ENCODE measurements at places on chromosomes 6 and 20.

- H3K36me3 ChIP-seq = no peaks in the 10 kb centered on the region
- H3K4me1 ChIP-seq = no peaks in the 10 kb centered on the region
- H3K27ac ChIP-seq = peak overlapping the region; percentile 79
- no peaks in the 10 kb centered on the region for H3K27me3 ChIP-seq
- DNase-seq = peak; percentile 34
- H3K4me3 ChIP-seq = peak overlapping the region; percentile 15
These were observed 64.8 kb upstream of the TMEM30A start for GRCh38 chr6:75349262-75349984.

- H3K4me1 ChIP-seq = no peaks in the 10 kb centered on the region
- no peaks in the 10 kb centered on the region for H3K27me3 ChIP-seq
- no peak overlapping the region for H3K4me3 ChIP-seq
- no peaks in the 10 kb centered on the region for H3K36me3 ChIP-seq
- H3K27ac ChIP-seq = no peak overlapping the region
These were observed 17.1 kb upstream of the SASH1 start for GRCh38 chr6:148325316-148326068.

DNA sequence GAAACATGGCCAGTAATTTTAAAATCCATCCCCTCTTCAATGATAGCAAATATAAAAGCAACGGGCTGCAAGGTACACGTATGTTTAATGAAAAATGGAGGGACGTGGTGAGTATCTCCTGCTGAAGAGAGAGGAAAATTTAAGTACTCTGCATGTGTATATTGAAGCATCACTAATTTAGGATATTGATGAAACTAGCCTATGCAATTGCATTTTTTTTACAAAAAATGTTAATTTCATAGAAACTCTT, 362 bp upstream of the TMX4 start:
- peak overlapping the region; percentile 92 for H3K27ac ChIP-seq
- DNase-seq = no peak
- H3K4me3 ChIP-seq = peak overlapping the region; percentile 61
- no peaks in the 10 kb centered on the region for H3K27me3 ChIP-seq

DNA sequence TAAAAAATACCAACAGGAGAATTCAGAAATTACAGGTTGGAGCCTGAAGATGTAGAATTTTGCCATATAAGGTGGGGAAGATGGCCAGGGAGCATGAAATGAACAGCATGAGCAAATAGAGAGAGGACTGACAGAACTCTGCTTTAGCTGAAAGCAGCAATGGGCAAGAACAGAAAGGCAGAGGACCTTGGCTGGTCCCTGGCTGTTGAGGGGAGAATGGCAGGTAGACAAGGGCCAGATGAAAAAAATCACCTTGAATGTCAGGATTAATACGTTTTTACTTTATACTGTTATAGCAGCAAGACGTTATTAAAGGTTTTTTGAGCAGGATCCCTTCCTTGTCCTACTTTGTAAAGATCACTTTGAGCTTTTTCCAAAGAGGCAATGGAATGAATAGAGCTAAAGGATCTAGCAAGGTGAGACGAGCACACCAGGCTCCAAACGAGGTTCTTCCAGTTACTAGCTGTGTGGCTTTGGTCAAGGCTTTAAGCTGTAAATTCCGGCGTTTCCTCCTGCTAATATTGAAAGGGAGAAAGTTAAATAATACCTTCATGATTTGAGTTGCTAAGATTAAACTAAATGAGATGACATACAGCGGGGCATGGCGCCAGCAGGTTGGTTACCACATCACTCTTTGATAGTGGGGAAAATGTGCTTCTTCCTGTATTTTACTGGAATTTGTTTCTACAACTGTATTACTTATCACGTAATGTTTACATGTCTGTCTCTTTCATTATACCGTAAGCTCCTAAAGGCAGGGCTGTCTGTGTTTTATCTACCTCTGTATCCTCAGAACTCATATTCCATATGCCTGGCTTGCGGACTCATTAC, 776 bp downstream of the PPIL1 start:
- H3K27me3 ChIP-seq = no peaks in the 10 kb centered on the region
- no peaks in the 10 kb centered on the region for H3K36me3 ChIP-seq
- DNase-seq = no peak

DNA sequence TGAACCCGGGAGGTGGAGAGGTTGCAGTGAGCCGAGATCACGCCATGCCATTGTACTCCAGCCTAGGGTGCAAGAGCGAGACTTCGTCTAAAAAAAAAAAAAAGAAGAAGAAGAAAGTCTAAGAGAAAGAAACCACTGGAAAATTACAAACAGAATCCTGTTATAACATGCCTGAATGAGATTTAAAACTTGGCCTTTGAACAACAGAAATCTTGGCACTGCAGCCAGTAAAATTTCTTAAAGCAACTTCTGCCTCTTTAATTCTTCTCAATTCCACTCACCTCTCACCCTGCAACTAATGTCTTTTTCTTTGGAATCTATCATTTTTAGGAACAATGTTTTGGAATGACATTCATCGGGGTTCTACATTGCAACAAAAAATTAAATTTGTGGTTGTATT, 26.3 kb downstream of the PM20D2 start:
- H3K27me3 ChIP-seq = no peaks in the 10 kb centered on the region
- DNase-seq = no peak
- H3K4me3 ChIP-seq = no peak overlapping the region
- no peak overlapping the region for H3K27ac ChIP-seq

- no peaks in the 10 kb centered on the region for H3K36me3 ChIP-seq
- DNase-seq = no peak
- H3K27me3 ChIP-seq = no peaks in the 10 kb centered on the region
- H3K4me1 ChIP-seq = no peaks in the 10 kb centered on the region
- H3K4me3 ChIP-seq = no peak overlapping the region
These were observed 149.5 kb upstream of the SASH1 start for GRCh38 chr6:148193063-148193680.

- no peak overlapping the region for H3K4me3 ChIP-seq
- H3K4me1 ChIP-seq = no peaks in the 10 kb centered on the region
- no peaks in the 10 kb centered on the region for H3K27me3 ChIP-seq
- H3K36me3 ChIP-seq = no peaks in the 10 kb centered on the region
- peak; percentile 36 for DNase-seq
- no peak overlapping the region for H3K27ac ChIP-seq
These were observed 57.3 kb upstream of the SMIM29 start for GRCh38 chr6:34305982-34306708.

GRCh38 chr6:130929036-130929678, 102.0 kb downstream of the SMLR1 start:
- no peak for DNase-seq
- H3K4me1 ChIP-seq = no peaks in the 10 kb centered on the region

DNA sequence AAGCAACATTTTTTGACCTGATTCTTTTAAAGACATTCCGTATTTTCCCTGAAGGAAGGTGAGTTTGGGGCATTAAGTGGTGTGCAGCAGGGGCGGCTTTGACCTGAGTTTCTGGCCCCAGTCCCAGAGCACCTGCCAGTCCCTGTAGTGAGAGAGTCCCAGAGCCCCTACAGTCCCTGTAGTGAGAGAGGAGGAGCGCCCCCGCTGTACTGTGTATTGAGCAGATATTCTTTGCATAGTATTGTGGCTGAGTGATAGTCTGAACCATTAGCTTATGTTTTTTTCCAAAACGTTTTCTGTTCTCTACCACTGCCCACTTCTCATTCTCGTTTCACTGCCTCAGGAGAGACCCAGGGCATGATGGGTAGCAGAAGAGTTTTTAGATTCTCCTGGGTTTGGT, 17.2 kb upstream of the SH3BGRL2 start:
- H3K27ac ChIP-seq = no peak overlapping the region
- H3K36me3 ChIP-seq = no peaks in the 10 kb centered on the region
- H3K4me3 ChIP-seq = no peak overlapping the region
- no peaks in the 10 kb centered on the region for H3K4me1 ChIP-seq

GRCh38 chr20:32450484-32451061, 92.4 kb downstream of the ASXL1 start:
- no peak overlapping the region for H3K27ac ChIP-seq
- no peaks in the 10 kb centered on the region for H3K27me3 ChIP-seq
- no peaks in the 10 kb centered on the region for H3K36me3 ChIP-seq

DNA sequence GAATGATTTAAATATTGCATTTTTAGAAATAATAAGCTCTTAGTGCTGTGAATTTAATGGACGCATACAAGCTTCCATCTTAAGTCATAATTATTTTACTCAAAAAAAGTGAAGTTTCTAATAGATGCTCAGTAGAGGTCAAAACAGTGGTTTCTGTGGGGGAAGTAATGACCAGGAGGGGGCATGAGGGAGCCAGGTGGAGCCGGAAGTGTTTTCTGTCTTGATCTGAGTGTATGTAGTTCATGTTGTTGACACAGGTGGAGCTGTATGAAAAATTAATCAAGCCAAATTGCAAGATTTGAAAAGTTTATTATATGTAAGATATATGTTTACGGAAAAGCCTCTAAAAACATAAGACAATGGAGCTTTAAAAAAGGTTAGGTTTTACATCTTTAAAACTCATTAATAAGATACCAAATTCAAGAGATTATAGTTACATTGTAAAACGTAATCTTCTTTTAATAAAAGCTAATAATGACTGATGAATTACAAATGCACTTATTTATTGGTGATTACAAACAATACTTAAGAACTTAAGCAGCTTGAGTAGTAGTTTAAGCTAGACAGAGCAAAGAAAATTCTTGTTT, 68.0 kb downstream of the PLAGL1 start:
- H3K4me1 ChIP-seq = no peaks in the 10 kb centered on the region
- H3K27me3 ChIP-seq = no peaks in the 10 kb centered on the region
- no peaks in the 10 kb centered on the region for H3K36me3 ChIP-seq
- H3K27ac ChIP-seq = no peak overlapping the region
- no peak for DNase-seq

DNA sequence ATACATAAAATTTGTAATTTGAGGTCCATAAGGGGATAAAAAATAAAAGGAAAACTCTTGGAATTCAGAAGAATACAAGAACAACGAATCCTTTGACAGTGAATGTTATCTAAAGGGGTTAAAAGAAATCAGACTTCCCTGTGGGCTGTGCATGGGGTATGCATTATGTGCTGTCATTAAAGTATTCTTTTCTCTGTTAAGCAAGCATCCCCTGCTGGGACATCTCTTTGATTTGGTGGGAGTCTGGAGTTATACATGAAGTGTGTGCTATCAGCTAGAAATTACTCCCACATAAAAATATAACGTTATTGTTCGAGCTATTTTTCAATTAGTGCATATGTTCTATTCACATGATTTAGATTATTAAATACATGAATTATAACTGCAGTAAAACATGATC, 195.2 kb downstream of the CENPW start:
- DNase-seq = no peak
- no peaks in the 10 kb centered on the region for H3K27me3 ChIP-seq
- no peaks in the 10 kb centered on the region for H3K36me3 ChIP-seq
- no peaks in the 10 kb centered on the region for H3K4me1 ChIP-seq

- H3K4me3 ChIP-seq = peak overlapping the region; percentile 93
- H3K4me1 ChIP-seq = peaks cover 3% of the 10 kb centered on the region
- no peak for DNase-seq
These were observed 1.8 kb downstream of the CHMP4B start for GRCh38 chr20:33812908-33813462.

DNA sequence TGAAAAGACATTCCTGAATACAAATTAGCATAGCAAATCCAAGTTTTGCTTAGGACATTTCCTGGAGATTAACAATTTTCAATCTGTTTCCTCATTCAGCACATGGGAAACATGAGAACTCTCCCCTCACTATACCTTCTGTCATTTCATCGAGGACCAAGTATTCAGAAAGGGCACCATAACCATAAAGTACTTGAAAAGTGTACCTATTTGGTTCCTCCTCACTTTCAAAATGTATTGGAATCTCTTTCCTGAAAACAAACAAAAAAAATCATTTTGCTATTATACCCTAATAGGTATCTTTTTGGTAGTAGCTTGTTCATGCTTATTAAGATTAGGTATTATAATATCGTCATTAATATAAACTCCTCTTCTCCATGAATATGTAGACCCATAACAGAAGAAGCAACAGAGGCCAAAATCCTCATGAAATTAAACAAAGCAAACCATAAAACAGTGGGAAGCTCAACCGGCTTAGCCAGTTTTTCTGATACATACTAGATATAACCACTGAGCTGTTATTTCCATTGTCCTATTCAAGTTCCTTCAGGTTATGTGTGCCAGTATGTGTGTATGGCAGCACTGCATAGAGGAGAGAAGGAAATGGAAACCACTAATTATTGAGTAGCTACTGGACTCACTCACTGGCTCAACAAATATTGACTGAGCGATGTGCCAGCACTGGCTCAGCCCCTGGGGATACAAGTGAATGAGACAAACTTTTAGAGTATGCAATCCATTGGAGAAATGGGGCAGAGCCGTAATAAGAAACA, 274.0 kb downstream of the MAFB start:
- no peaks in the 10 kb centered on the region for H3K4me1 ChIP-seq
- no peaks in the 10 kb centered on the region for H3K36me3 ChIP-seq
- H3K27me3 ChIP-seq = no peaks in the 10 kb centered on the region
- H3K4me3 ChIP-seq = no peak overlapping the region
- no peak for DNase-seq
- H3K27ac ChIP-seq = no peak overlapping the region

GRCh38 chr20:51727872-51728271, 40.3 kb downstream of the ATP9A start:
- no peak overlapping the region for H3K27ac ChIP-seq
- H3K4me1 ChIP-seq = no peaks in the 10 kb centered on the region
- no peak overlapping the region for H3K4me3 ChIP-seq
- H3K36me3 ChIP-seq = no peaks in the 10 kb centered on the region
- H3K27me3 ChIP-seq = no peaks in the 10 kb centered on the region

DNA sequence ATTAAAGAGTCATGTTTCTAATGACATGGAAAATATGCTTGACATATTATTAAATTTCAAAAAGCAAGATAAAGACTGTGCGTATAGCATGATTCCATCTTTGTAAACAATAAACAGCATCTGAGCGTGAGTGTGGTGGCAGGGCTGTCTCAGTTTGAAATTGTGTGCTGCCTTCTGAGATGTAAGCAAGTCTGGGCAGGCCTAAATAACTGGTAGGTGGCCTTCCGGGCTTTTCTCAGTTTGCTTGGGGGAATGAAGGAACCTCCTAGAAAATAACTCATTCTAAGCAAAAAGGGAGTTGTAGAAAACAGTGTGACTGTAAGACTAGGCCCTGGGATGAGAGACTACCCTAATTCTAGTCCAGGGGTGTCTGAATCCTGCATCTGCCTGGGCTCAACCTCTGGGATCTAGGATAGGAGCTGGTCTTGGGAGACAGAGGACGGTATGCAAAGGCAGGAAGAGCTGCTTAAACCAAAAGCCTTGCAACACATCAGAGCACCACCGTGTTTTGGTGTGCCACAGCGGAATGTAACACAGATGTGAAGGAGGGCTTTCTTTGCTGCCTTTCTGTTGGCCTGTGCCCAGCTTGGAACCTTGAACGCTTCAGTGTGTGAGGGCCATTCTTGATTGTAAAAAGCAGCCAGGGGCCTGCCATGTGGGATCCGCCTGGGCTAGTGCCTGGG, 63.5 kb upstream of the L3MBTL3 start:
- no peak overlapping the region for H3K4me3 ChIP-seq
- no peaks in the 10 kb centered on the region for H3K4me1 ChIP-seq
- no peaks in the 10 kb centered on the region for H3K27me3 ChIP-seq
- no peaks in the 10 kb centered on the region for H3K36me3 ChIP-seq

- no peak overlapping the region for H3K4me3 ChIP-seq
- H3K27ac ChIP-seq = peak overlapping the region; percentile 50
- no peak for DNase-seq
- no peaks in the 10 kb centered on the region for H3K27me3 ChIP-seq
- H3K4me1 ChIP-seq = peaks cover 3% of the 10 kb centered on the region
These were observed 202.8 kb upstream of the CITED2 start for GRCh38 chr6:139577124-139577762.

GRCh38 chr6:132413499-132413802, 12.2 kb upstream of the MOXD1 start:
- H3K4me3 ChIP-seq = no peak overlapping the region
- H3K4me1 ChIP-seq = no peaks in the 10 kb centered on the region
- H3K27ac ChIP-seq = no peak overlapping the region
- H3K36me3 ChIP-seq = no peaks in the 10 kb centered on the region
- DNase-seq = no peak
- H3K27me3 ChIP-seq = no peaks in the 10 kb centered on the region

All from uterus (tissue), 4 donors.